ENCODE measurements at places on chromosomes 6 and 20.

DNA sequence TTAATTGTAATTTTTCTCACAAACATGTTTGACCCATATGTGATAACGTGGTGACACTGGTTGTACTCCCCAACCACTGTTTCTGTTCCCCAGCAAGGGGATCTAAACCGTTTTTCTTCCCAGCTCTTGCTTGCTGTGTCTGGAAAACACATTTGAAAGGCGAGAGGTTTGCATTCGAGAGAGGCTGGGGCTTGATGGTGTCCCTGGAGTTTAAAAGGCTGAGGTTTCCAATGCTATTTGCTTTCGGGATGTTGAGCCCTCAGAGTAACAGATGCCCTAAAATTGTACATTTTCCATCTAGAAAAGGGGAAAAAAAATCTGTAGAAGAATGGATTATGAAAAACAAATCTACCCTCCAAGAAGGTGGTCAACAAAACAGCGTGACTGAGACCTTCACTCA lies 35.4 kb downstream of the AKAP12 start:
- no peak for DNase-seq

GRCh38 chr20:50286609-50287008 lies 96.0 kb downstream of the CEBPB start:
- DNase-seq: peak; percentile 88

DNA sequence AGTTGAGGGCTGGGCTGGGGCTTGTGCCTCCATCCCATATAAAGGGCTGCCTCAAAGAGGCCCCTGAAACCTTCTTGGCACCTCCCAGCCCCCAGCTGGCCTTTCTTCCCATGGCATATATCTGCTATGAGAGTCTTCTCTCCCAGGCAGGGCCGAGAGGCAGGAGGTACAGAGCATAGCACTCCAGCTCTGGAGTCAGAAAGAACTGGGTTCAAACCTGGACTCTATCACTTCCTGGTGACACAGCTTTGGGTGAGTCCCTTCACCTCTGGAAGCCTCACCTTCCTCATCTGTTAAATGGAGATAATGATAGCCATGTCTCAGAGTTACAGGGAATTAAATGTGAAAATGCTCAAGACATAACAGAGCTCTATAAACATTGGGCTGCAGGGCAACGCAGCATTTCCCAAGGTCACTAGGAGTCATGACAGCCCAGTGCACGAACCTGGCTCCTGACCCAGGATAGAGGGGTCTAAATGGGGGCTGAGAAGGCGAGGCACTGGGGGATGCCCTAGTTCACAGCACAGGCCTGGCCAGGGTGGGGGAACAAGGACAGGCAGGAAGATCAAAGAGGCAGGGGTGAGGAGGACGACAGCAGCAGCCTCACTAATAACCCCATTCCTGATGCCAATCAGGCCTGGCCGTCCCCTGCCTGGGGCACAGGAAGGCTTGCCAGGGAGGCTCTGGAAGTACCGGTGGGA lies 1.9 kb downstream of the FAM83C start:
- no peak for DNase-seq

GRCh38 chr6:76702187-76702586 lies 629.7 kb upstream of the IMPG1 start:
- DNase-seq: no peak

GRCh38 chr6:83574783-83575182 lies 62.4 kb downstream of the PRSS35 start:
- no peak for DNase-seq

GRCh38 chr20:19802492-19803158 lies 44.6 kb downstream of the RIN2 start:
- no peak for DNase-seq

DNA sequence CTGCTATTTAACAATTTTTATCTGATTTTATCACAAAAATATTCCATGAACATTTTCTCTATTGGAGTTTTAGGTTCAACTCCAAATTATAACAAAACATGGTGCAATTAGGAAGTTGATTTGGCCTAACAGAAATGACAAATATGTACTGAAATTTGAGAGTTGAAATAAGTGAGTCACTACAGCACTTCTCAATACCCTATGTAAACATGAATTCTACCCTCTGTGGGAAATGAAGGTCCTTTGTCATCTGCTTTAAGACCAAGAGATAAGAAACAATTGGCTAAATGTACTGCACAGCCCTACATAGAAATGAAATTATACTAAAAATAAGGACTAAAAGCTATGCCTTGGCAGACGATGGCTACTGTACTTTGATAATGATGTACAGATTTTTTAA lies 86.2 kb upstream of the BEND6 start:
- no peak for DNase-seq

- no peak for DNase-seq
Measured at GRCh38 chr6:51490101-51490500, 597.3 kb downstream of the PKHD1 start.

GRCh38 chr6:108797951-108798669 lies 50.1 kb upstream of the ARMC2 start:
- no peak for DNase-seq

GRCh38 chr20:11178946-11179654 lies 505.3 kb upstream of the JAG1 start:
- DNase-seq: no peak

DNA sequence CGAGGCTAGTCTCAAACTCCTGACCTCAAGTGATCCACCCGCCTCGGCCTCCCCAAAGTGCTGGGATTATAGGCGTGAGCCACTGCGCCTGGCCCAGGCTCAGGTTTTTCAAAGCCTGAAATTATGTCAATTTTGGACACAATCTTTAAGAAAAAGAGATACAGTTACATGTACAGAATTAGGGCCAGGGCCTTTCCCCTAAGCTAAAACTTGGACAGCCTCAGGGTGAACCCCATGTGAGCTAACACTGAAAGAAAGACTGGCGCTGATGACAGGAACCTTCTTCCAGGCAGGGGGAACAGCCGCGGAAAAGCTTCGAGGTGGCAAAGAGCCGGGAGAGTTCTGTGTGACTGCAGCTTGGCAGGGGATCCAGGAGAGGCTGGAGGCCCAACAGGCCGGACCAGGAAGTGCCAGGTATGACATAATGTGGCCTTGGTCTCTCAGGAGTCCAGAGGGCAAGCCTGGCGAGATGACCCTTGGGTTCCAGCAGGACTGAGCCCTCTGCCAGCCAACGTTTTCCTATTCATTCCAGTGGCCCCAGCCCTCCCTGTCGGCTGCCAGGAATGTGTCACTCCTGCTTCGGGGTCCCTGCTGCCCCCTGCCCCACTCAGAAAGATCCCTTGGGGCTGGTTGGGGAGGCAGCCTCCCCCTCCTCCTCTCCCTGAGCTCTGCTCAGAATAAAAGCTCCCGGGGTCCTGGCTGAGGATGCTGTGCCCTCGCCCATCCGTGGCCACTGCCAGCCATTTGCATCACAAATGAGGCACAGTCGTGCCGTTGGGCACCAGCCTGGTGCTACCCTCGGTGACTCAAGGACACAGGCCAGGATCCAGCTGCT lies 37.3 kb downstream of the RBM38 start:
- no peak for DNase-seq

DNA sequence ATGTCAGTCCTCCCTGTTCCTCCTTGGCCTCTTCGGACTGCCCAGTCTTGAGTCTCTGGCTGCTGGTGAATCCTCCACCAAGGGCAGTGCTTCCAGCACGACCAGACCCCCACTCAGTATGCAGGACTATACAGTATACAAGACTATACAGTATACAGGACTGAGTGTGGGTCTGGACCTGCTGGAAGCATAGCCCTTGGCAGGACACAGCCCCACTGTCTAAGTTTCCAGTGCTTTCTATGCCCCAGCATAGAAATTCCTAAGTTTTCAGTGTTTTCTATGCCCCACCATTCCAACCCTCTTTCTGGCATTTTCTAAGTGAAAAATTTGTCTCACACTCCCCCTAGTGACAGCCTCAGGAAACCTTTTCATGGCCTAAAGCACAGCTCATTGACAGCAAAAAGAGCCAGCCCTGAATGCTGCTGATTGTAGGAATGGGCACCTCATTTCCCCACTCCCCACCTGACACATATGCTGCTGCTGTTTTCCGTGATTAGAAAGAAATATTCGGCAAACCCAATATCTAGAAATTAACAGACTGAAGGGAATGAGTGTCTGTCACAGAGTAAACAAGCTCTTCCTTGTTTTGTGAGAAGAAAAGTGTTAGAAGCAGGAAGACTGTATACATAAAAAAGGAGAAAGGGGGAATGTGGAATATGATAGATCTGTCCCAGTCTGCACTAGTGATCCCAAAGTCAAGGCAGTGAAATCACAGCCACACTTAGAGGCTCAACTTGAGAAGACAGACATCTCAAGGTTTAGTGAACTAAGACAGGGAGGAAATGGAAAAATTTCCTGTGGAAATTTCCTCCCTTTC lies 206.9 kb downstream of the IBTK start:
- DNase-seq: no peak

DNA sequence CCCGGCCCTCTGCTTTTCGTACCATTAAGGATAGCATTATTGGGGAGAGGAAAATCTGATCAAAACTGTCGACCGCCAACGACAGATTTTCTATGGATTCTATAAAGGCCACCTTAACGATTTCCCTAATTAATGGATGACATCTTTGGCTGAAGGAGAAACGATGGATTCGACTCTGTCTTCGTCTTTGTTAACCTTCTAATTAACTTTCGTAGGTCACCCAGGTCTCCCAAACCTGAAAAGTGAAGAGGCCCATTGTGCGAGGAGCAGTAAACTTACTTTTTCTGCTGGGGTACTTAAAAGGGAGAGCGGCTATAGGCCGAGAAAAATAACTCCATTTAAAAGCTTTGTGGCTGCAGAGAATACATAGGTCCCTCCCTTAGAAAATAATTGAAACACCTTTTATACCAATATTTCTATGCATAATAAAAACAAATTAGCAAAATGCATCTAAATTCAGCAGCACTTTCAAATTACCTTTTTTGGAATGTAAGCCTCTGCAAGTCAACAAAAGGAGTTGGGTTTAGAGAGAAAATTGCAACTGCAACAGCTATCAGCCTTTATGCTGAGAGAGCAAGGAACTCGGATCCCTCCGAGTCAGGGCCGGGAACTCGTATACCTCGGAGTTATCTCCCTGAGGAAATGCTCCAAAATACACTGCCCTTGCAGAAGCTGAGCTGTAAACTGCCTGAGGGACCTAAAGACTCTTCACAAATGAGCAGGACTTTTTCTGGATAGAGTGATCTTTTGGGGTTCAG lies 31.4 kb upstream of the NR2E1 start:
- DNase-seq: no peak

DNA sequence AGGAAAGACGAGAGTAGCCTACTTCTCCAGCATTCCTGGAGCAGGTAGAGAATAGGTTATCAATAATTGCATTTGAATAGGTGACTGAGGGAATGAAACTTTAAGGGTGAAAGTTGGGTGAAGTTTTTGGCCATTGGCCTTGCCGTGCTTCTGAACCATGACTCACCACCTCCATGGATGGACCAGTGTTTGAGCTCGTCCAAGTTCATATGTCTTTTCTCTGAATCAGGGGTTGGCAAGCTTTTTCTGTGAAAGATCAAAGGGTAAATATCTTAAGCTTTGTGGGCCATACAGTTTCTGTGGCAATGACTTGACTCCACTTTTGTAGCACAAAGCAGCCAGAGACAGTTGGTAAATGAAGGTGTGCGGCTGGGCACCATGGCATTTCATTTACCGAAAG lies 31.8 kb downstream of the SNRNP48 start:
- no peak for DNase-seq

- no peak for DNase-seq
Measured at GRCh38 chr6:135202836-135203235, 21.7 kb downstream of the MYB start.

DNA sequence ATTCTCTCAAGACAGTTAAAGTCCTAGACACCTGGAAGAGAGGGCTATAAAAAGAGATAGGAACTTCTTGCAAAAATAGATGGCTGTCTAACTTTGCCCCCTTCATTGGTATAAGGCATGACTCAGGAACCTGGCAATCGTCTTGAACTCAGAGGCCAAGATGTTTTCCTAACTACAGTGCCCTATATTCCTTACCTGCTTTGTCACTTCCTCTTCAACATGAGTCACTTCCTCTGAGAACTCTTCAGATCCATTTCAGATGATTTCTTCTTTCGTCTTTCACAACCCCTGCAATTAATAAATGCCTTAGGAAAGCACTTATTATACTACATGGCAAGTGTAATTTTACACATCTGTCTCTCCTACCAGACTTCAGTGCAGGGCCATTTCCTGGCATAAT lies 83.5 kb downstream of the HAO1 start:
- DNase-seq: no peak

GRCh38 chr20:33317424-33318095 lies 34.5 kb downstream of the BPIFB1 start:
- no peak for DNase-seq

DNA sequence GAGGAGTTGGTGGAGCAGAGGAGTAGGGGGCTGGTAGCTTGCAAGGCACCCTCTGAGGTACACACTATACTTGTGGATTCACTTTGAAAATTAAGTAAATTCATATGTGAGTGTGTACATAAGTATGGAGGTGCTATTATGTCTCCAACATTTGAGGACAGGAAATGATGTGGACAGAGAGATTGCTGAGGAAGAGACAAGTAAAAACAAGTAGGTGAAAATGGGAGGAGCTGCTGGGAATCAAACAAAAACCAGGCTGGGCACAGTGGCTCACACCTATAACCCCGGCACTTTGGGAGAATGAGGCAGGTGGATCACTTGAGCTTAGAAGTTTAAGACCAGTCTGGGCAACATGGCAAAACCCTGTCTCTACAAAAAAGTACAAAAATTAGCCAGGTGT lies 69.2 kb upstream of the LYRM2 start:
- no peak for DNase-seq

- DNase-seq: no peak
Measured at GRCh38 chr20:62002882-62003480, 62.7 kb downstream of the TAF4 start.

- DNase-seq: no peak
Measured at GRCh38 chr6:136347847-136348246, 58.2 kb upstream of the BCLAF1 start.

DNA sequence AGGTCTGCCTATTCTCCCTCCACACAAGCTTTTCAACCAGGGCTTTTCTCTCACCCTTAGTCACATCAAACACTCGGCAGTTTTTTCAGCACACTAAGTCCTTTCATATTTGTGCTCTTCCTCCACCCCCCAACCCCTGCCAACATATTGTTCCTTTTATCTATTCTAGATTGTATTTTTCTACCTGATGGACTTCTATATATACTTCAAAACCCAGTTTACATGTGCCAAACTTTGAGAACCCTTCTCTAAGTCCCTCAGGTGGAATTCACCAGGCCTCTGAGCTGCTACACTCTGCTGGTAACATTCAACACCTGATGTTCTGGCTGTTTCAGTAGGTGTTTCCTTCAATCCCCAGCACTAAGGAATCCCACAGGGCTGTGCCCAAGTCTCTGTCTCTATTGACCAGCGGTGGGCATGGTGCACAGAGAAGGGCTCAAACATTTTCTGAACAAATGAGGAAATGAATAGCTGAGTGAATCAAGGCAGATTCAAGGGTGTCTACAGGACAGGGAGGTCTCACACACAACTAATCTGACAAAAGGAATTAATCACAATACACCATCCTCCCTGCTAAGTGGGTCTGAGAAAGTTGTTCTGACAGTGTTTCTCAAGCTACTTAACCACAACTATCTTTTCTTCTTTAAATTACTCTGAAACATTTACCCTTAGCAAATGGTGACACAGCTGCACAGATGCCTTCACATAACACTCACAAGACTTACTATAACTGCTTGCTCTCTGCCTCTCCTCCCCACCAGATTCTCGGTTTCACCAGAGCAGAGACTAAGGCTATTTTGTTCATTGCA lies 166.5 kb downstream of the TSHZ2 start:
- DNase-seq: no peak
